ENCODE measurements at places on chromosomes 13 and 19.

GRCh38 chr13:52975969-52976368, 52.6 kb upstream of the OLFM4 start:
- DNase-seq = no peak

- peak; percentile 18 for DNase-seq
These were observed 934.8 kb upstream of the SPRY2 start for GRCh38 chr13:81275666-81276258.

DNA sequence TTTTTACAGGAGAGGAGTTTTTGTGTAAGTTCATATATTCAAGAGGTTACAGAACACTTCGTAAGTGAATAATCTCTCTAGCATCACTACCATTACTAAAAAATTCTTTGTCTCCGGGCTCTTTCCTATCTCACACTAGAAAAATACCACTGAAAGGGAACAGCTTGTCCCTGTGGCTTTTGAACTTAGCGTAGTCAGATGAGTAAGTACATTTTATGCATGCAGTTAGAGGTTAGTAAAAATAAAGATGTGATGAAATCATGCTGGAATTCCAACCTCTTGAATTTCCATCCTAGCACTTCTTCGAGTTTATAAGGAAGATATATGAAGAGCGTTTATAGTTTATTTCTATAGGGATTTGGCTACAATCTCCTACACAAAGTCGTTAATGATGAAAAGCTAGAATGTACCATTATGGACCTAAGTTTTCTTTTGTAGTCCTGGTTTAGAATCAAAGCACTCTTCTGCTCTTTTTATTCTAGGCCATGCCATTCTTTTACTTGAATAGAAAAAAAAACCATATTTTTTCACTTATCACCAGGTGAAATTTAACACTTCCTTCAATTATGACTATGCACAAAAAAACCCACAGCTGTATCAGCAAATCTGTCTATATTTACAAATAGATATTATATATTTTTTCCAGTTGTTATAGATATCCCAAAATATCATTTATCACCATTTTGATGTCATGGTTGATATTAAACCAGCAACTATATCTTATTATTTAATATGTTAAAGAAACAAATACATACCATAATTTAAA, 139.9 kb upstream of the PCDH9 start:
- peak; percentile 54 for DNase-seq

DNA sequence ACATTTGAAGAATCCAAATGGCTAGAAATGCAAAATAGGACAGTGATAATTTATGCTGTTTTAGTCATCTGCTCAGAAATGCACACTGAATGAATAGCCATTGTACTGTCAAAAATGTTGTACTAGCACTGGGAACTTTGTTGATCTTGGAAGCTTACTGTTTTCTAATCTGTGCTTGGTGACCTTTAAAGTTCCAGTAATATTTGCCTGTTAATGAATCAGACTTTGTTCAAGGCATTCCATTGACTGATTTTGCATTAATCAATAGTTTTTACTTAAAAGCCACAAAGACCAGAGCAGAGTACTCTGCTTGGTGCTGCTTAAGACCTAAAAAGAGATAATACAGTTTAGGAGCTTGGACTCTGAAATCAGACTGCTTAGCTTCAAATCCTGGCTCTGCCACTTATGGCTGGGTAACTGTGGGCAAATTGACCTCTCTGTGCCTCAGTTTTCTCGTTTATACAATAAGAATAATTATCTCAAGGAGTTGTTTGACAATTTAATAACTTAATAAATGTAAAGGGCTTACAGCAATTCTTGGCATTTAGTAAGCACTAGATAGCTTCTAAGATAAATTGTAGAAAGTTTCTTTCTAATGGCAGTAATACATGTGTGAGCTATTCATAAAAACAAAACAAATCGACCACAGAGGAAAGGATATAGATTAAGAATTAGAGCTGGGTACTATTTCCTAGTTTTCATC, 4.6 kb upstream of the SLAIN1 start:
- DNase-seq = no peak

DNA sequence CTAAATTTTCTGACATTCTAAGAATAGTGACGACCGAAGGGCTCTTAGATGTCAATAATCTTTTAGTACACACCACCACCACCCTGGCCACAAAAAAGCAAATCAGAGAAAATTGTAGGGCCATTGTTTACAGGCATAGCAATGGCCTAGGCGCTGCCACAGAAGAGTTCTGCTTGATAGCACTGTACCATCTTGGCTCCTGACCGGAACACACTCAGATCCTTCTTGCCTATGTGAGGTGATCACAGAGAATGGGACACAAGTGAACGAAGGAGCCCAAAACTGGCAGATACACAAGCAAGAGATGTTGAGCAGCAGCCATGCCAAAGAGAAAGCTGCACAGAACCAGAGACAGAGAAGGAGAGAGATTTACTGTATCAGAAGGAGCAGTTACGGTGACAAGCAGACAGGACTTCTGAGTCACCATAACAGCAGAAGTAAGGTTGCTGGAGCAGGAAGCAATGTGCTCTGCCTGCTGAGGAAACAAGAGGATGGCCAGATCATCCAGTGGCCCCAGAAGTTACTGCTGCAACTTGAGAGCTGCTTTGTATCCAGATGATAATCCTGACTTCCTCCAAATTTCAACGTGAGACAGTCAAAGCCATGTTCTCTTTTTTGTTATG, 105.2 kb downstream of the SLITRK6 start:
- DNase-seq = no peak

DNA sequence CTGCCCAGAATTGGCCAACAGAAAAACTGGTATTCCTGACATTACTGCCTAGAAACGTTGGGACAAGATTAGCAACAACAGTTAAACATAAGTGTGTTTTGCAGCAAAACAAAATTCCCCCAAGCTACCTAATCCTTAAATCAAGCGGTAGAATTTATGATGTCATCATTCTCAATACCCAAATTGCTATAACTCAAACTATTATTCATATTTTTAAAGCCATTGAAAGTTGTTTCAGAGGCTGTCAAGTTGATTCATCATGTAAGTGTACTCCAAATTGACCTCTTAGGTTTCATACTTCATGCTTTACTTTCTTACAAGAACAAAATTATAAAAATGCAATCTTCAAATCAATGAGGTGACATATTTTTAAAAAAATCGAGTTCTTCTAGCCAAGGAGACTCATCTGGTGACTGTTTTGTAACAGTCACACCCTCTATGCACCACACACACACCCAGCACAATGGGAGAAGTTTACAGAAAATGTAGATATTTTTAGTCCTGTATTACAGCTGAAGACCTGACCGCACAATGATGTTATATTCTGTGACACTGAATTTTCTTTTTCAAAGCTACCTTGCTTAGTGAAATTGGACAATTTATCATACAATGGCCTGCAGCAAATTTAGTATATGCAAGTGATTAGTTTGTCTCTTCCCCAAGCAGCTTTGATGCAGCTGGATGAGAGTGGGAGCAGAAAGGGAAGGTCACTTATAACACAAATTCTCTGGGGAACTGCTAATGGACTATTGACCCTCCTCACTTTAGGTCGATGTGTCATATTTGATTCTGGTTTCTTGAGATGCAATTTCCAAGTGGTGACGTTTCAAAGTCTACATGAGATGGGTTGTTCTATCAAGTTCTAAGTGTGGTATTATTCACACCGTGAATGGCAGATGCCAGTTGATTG, 345.3 kb upstream of the OBI1 start:
- DNase-seq = no peak

DNA sequence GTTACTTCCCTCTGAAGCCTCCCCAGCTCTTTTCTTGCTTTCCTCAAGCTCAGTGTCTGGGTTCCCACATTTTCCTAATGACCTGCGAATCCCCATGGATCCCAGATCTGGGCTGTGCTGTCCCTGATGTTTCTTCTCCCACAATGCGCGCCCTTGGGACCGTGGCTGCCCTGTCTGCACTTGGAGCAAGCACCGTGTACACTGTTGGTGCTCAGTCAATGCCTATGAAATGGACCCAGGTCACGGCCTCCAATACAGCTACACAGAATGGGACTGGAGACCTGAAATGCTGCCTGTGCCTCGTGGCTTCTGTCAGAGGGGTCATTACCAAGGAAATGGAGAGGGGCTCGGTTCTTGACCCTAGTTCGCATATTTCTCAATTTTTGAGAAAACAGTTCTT, 160.1 kb upstream of the SOX1 start:
- no peak for DNase-seq

GRCh38 chr13:94608586-94608985, 6.9 kb downstream of the GPR180 start:
- no peak for DNase-seq

GRCh38 chr19:35843676-35844481, 8.4 kb downstream of the NPHS1 start:
- DNase-seq = no peak

DNA sequence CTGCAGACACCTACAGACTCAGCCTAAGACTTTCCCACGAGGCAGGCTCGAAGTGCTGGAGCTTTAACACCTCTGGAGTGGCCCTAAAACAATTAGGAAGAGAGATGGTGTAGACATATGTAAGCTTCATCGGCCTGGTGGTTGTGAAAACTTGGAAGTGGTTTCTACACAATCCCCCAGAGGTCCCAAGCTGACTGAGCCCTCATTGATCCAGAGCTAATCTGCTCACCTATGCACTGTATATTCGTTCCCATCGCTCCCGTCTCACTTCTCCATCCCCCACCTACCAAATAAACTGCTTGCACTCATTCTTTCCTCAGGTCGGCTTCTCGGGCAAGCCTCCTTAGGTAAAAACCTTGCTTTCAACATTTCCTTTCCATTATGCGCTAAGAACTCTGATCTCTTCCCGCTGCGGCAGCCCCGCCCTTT, 767 bp upstream of the ZNF793 start:
- DNase-seq = no peak

- DNase-seq = no peak
These were observed 278 bp upstream of the ZNF274 start for GRCh38 chr19:58182577-58182988.

DNA sequence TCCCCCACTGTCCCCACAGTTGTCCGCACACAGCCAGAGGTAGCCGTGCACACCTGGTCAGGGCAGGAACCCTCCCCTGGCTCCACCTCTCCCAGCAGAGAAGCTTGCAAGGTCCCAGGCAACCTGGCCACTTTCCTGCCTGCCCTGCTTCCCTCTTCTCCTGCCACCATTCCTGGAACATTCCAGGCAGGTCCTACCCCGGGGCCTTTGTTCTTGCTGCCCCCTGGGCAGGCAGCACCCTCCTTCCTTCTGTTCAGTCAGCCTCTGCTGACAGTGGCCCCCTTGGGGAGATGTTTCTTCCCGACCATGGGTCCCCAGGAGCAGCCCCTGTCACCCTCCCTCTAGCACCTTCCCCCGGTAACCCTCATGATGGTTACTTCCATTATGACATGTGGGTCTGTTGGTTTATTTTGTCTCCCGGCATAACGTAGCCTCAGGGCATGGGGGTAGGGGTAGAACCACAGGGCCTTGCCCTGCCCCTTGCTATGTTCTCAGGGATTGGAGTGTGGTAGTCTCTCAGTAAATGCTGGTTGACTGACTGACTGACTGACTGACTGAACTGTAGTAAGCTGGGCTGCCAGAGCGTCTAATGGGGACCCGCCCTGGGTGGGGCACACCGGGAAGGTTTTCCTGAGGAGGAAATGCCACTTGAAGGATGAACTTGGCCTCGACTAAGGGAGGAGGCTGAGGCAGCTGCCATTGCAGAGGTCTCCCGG, 10.8 kb downstream of the PAK4 start:
- peak; percentile 99 for DNase-seq

DNA sequence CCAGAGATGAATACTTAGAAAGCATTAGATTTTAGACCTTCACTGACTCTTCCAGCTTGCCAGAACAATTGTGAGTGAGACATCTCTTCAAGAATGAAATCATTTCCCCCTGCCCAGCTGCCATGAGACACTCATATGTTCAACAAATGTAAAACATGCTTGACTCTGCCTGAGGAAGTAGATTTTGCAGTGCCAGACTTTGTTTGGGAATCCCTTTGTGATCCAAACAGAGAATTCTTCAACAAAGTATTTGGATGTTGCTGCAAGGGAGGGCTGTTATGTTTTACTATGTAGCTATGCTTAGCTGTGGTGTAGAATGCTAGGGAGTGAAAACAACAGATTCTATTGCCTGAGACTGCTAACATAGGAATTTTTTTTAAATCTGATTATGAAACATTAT, 416.4 kb downstream of the DCT start:
- DNase-seq = no peak

DNA sequence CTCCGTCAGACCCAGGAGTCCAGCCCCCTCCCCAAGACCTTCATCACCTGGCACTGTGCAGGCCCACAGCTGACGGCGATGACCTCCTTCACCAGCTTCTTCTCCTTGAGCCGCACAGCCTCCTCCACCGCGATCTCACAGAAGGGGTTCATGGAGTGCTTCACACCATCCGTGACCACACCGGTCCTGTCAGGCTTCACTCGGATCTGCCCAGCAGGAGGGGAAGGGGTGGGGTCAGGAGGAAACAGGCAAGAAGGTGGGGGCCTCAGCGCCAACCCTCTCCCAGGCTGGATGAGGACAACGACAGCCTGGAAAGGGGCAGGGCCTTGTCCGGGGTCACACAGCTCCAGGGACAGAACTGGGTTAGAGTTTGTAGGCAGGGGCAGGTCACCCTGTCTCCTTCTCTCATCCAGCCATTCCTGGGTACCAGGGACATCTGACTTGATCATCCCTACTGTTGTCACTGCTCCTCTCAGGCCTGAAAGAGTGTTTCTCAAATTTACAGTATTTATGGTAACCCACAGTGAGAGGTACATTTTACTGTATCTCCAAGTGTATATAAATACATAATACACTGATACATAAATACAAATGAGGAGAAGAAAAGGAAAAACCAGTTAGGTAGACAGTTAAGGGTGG, 12.0 kb downstream of the ETFB start:
- DNase-seq = no peak

DNA sequence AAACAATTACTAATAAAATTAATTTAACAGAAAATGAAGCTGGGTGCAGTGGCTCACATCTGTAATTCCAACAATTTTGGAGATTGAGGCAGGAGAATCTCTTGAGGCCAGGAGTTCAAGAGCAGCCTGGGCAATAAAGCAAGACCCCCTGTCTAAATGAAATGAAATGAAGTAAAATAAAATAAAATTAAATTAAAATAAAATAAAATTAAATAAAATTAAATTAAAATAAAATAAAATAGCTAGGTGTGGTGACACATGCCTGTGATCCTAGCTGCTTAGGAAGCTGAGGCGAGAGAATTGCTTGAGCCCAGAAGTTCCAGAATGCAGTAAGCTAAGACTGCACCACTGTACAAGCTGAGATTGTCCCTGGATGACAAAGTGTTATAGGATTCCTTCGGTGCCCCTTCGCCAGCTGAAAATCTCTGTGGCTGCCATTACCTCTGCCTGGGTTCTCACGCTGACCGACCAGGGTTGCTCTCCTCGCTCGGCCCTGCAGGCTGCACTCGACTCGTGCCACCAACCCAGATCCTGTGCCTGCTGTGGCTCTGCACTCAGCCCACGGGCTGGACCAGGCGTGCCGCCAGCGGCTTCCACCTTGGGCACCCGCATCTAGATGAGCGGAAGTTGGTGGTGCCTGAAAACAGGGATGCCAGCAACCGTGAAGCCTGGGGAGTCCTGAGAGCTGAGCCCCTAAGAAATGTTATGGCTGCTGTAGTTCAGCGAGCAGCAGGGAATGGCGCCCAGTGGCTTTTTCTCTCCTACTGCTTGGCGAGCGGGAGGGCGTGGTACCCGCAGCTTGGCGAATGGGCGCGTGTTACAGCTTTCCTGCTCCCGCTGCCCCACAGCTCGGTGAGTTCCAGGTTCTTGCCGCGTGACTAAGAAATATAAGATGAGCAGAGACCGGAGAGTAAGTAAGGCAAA, 539.2 kb upstream of the PCDH9 start:
- DNase-seq = no peak

Data from trophoblast cell (in vitro differentiated cells and primary cell).